ENCODE measurements at places on chromosomes 3 and 15. TPM values are rescaled to one million over a fixed set of nuclear protein-coding genes. Genes with fewer than 3 reads are reported as not detected.

DNA sequence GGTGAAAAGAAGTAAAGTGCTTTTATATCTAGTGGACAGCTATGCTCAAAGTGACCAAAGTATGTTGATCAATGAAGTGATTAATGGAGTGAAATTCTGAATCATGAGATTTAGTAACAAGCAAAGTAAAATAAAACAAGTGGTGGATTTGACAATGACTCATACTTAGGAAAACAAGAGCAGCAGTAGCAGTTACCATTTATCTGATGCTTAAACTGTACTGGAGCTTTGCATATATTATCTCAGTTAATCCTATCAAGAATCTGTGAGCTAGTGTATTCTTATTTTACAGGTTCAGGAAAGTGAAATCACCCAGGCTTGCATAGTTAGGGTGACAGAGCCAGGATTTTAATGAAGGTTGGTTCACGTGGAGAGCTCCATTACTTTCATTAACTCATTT is 50.6 kb upstream of the SPATA16 start:
- no peak for DNase-seq

GRCh38 chr3:51559961-51560360 is 21.4 kb downstream of the RAD54L2 start:
- no peak for DNase-seq

- DNase-seq: no peak
Measured at GRCh38 chr15:81322676-81323253, 1.2 kb downstream of the STARD5 start.

DNA sequence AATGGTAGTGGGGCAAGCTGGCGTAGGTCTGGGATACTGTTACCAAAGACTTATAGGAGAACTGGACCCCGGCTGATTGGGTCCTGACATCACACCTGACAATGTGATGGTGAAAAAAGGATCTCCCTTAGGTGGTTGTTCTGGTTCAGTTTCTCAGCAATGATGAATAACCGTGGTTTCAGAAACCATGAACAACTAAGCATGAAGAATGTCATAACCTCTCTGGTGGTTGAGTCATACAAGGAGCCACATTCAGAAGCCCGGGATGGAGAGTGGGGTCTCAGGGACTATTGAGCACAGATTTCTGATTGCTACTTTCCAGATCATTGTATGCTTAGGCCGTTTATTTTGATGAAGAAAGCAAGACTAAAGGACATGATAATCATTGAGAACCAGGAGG is 17.4 kb downstream of the GPR160 start:
- DNase-seq: no peak

PGBD4 gene
- 0.23 TPM for polyA plus RNA-seq

- no peak for DNase-seq
Measured at GRCh38 chr15:35444557-35445204, 101.3 kb downstream of the DPH6 start.

DNA sequence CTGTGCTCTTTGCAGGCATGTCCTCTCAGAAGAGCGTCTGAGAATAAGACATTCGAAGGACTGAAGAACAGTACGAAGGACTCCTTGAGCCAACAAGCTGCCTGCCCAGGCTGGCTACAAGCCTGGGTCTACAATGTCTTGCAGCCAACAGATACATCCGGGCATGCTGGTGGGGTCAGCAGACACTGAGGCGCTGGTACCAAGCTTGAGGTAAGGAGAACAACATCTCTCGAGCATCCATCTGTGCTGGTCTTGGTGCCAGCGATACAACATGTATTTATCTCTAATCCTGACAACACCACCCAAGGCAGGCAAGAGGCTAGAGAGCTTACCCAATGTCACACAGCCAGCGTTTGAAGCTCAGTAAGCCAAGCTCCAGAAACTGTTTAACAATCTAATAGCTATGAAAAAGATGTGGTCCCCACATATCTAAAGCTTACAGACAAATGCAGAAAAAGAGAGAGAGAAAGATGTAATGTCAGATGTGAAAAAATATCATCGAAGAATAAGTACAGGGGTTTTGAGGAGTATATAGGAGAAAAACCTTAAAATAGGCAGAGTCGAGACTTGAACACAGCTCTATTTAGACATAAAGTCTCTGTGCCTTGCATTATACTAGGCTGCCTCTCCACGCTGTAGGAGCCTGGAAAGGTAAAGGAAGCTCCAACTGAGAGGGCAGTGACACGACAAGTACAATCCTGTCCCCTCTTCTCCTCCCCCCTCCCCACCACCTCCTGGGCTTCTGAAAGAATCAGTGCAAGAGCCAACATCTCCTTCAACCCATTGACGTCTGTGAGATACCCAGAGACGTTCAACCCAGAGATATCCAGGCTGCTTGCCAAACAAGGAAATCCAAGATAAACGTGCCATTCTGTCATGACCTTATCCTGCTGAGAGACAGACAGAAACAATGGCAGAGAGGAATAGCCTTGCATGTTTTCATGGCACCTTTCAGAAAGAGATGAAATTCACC is 39.4 kb downstream of the WWTR1 start:
- DNase-seq: no peak

DNA sequence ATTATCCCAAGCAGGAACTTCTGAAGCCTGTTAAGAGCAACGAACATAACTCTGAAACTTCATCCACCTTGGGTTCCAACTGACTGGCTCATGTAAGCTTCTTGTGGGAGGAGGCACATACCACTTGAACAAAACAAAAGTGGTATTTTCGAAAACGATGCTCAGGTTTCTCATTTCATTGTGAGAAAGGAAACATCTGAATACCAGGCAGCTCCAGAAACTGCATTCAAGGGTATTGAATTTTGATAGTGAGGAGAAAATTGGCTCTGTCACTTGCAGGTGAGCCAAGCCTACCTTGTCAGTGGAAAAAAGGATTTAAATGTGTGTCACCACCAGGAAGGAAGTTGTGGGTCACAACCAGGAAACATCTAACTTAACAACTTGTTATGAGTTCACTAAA is 218.1 kb upstream of the SATB1 start:
- no peak for DNase-seq

DNA sequence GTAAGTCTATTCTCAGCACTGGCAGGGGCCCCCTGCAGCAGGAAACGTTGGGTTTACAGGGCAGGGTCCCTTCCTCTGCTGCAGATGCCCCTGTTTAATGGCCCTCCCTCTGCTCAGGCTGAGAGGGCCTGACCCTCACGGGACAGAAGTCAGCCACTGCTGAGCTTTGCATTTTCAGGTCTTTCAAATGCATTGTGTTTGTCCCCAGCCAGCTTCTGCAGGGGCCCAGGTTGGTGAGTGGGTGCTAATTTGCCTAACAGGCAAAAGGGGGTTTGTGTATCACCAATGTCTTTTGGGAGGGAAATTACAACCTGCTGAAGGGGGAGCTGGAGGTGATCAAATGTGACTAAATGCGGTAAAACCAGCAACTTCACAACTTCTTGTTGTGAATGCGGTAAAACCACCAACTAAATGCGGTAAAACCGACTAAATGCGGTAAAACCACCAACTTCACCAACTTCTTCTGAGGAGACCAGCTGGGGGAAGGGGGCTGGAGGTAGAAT is 44.8 kb upstream of the UBE2E1 start:
- no peak for DNase-seq

Measured in sigmoid colon (tissue), 7 donors.